Kidney epithelial cell (primary cell): ENCODE measurements at places on chromosomes 3 and 15. TPM values are rescaled to one million over a fixed set of nuclear protein-coding genes. Genes with fewer than 3 reads are reported as not detected.

The BDH1 gene
- total RNA-seq, result 14.1 and 17.0 TPM in 2 replicates

The ZNF774 gene
- total RNA-seq, result 2.0 and 4.0 TPM in 2 replicates

The EFL1 gene
- total RNA-seq, result 21.3 and 21.8 TPM in 2 replicates

The DUOXA2 gene
- total RNA-seq, result not detected in 2 replicates

The FOXB1 gene
- 0.55 and 0.71 TPM in 2 replicates for total RNA-seq

The GNAT1 gene
- total RNA-seq, result not detected in 2 replicates

The CRTAP gene
- 297 and 327 TPM in 2 replicates for total RNA-seq

The PPP2R3A gene
- total RNA-seq, result 14.3 and 15.1 TPM in 2 replicates

The C3orf33 gene
- total RNA-seq, result 2.5 and 3.9 TPM in 2 replicates

The IRAK2 gene
- 65.5 and 72.8 TPM in 2 replicates for total RNA-seq

The ROPN1 gene
- not detected in 2 replicates for total RNA-seq

The CLRN1 gene
- not detected in 2 replicates for total RNA-seq

The GLDN gene
- not detected in 2 replicates for total RNA-seq

The DPH3 gene
- 29.6 and 30.5 TPM in 2 replicates for total RNA-seq

The SEMA7A gene
- total RNA-seq, result 289 and 322 TPM in 2 replicates

The CA12 gene
- total RNA-seq, result 2.9 and 4.3 TPM in 2 replicates
